Right hindlimb (tissue), 1 donor: ENCODE measurements at places on chromosomes 2 and 18.

- DNase-seq, result no peak
Measured at GRCh38 chr18:7754725-7755181, 187.6 kb downstream of the PTPRM start.

GRCh38 chr18:32040936-32041335, 22.3 kb downstream of the RNF125 start:
- no peak for DNase-seq

DNA sequence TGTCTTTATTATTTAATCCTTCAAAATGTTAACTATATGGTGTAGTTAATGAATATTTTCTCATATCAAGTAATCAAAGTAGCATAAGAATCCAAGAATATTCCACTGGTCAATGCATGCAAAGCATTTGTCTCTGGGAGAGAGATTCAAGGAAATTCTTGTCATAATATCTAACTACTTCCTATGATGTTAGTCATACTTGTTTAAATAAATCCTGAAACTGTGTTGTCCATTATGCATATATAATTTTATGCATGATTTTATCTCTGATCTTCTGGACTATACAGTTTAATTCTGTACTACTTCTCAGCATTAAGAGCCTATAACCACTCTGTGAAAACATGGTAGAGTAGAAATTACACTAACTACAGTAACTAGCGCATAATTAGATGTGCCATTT, 388.3 kb downstream of the NR4A2 start:
- DNase-seq, result no peak

DNA sequence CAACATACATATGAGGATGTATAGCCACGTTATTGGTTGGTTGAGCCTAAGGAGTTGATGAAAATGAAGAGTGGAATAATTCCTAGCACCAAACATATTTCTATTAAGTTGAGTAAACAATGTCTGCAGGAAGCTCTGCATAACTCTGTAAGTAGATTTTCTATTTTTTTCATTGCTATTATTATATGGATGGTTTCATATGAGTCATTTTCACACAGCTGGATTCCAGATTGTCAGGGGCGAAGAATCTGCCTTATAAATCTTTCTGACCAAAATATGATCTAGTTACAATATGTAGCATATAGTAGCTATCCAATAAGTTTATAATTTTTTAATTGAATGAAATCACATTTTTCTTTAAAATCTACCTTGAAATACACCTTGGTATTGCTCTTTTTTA, 468.0 kb upstream of the PKDCC start:
- DNase-seq, result no peak

GRCh38 chr2:69298862-69299261, 88.2 kb downstream of the GFPT1 start:
- DNase-seq, result peak; percentile 48

- no peak for DNase-seq
Measured at GRCh38 chr18:46069524-46069923, 2.5 kb downstream of the PSTPIP2 start.

- DNase-seq, result peak; percentile 27
Measured at GRCh38 chr2:172091000-172091641, 5.8 kb downstream of the DLX1 start.

DNA sequence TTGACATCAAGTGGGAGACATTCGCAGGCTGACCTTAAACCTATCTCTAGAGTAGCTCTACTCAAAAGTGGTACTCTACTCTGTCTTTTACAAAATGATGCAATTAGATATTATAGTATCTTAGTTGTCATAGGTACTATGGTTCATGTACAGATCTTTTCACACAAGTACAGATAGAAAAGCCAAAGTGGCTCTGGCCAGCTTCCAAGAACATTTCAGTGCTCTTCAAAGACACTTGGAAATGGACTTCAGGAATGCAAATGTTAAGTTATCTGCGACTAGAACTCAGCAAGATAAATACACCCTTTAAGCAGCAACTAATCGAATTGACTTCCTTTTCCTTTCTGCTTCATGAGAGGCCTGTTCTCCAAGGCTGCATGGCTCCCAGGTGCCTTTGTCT, 718.7 kb upstream of the FAM98A start:
- no peak for DNase-seq

- peak; percentile 67 for DNase-seq
Measured at GRCh38 chr2:69741229-69741574, 732 bp upstream of the ANXA4 start.

GRCh38 chr2:190792956-190793888, 87.4 kb upstream of the GLS start:
- no peak for DNase-seq

DNA sequence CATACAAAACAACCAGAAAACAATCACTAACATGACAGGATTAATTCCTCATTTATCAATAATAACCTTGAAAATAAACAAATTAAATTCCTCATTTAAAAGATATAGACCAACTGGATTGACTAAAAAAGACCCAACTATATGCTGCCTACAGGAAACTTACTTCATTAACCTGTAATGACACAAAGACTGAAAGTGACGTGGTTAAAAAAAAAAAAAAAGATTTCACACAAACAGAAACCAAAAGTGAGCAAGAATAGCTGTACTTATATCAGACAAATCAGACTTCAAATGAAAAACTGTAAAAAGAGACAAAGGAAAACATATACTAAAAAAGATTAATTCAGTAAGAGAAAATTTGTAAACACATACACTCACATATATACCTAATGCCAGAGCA, 201.2 kb downstream of the CCDC178 start:
- no peak for DNase-seq

DNA sequence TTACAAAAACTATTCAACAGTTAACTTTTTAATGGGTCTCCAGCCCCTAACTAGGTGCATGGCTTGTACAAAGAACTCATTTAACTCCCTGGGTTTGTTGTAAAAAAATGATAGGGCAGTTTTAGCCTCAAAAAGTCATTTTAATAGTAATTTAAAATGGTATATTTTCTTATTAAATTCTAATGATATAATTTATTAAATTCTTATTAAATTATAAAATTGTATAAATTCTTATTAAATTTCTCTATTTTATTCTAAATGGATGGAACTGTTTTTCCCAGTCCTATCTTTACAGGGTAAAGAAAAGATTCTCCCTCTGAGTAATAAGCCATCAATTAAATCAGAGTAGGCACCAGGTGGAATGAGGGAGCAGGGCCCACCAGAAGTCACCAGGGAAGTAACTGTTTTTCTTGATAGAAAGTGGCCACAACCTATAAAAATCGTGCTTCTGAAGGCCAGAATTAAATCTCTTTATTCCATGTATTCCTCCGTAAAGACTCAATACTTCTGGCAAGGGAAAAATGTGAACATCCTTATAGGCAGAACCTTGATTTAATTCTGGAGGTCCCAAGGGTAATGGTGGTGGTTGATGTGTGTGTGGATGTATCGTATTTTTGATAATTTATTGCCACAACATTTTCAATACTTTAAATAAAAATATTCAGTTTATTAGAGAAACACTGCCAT, 814 bp downstream of the FKBP7 start:
- no peak for DNase-seq

- DNase-seq, result no peak
Measured at GRCh38 chr18:55252901-55253300, 293.6 kb upstream of the CCDC68 start.

- peak; percentile 24 for DNase-seq
Measured at GRCh38 chr2:238163481-238164198, 4.9 kb downstream of the ERFE start.

- no peak for DNase-seq
Measured at GRCh38 chr2:64139956-64140355, 4.3 kb downstream of the PELI1 start.

DNA sequence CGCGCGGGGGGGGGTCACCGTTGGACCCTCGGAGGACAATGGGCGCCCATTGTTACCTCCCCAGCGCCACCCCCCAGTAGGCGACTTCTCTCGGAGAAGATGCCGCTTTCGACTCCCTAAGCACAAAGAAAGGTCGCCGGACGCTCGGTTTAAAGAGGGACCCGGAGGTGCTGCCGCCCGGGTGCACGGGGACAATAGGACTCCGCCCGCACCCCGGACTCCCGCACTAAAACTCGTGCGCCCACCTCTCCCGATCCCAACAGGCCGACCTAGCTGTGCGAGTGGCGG, 318 bp upstream of the CDC42EP3 start:
- DNase-seq, result no peak

GRCh38 chr2:238433941-238434845, 7.5 kb downstream of the ASB1 start:
- no peak for DNase-seq

DNA sequence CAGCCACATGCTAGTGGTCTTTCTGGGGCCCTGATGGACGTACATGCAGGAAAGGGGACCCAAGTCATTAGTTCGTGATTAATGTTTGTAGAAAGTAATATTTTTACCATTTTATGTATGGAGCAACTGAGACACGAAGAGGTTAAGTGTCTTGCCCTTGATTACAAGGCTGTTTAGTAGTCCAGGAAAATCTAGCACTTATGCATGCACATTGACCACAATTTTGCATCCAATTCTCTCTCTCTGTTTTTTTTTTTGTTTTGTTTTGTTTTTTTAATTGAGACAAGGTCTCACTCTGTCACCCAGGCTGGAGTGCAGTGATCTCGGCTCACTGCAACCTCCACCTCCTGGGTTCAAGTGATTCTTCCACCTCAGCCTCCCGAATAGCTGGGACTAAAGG, 8.3 kb upstream of the GATA6 start:
- DNase-seq, result no peak

- DNase-seq, result no peak
Measured at GRCh38 chr2:231526341-231527090, 3.7 kb downstream of the NMUR1 start.

GRCh38 chr2:55768991-55769390, 75.3 kb upstream of the PNPT1 start:
- no peak for DNase-seq

GRCh38 chr18:3391704-3392466, 58.1 kb upstream of the TGIF1 start:
- DNase-seq, result no peak

DNA sequence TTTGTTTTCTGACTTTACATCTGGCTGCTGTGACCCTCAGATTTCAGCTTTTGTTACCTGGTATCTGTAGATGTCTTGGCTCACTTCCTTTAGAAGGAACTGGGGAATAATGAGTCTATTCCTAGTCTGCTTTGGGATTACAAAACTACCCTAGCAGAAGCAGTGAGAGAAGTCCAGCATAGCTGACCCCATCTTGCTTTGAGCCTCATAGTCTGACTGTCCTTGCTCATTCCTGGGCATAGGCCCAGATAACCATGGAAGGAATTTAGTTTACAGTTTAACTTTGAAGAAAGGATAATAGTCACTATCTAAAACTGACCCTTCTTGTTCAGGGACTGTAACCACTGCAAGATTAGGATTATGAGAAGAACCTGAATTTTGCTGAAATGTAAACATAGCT, 163.0 kb upstream of the HNMT start:
- DNase-seq, result no peak

DNA sequence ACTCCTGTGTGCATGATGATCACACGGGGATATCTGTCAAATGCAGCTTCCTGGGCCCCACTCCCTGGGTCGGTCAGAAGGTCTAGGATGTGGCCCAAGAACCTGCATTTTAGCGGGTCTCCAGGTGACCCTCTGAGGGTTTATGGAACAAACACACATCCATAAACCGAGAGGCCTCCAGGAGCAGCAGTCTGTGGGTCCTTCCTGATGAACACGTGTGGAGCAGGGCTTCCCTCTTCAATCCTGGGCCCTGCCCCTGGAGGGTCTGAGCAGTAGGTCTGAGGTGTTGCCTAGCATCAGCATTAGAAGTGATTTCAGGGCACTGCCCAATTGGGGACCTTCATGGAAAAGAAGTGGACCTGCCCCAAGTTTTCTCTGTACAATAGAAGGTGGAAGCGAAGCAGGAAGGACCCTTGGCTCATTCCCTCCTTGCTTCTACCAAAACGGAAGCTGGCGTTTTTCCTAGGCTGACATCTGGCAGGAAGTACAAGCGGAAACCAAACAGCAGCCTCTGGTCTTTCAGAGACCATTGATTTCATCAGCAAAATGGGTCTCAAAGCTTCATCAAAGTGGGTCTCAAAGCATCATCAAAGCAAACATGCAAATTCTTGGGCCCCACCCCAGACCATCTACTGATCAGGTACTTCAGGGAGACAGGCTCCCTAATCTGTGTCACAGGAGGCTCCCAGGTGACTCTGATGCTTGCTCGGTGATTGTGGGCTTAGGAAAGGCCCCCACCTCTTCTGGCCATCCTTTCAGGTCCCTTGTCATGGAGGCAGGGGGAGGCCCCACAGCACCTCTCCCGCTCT, 30.7 kb downstream of the INO80C start:
- DNase-seq, result peak; percentile 58

GRCh38 chr2:154886316-154886715, 187.8 kb downstream of the KCNJ3 start:
- no peak for DNase-seq

DNA sequence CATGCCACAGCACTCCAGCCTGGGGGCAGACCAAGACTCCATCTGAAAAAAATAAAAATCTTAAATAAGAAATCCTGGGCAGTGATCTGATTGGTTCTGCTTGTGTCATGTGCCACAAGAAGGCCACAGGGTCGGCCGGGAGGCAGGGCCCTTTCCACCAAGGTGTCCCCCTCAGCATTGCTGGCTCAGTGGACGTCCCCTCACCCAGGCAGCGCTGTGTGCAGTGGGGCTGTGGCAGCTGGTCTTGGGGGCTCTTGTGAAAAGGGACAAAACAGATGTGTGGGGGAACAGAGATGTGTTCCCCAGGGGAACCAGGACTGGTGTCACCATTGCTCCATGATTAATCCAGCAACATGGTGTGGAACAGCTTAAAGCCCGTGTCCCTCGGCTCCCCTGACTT, 60.5 kb downstream of the HS6ST1 start:
- DNase-seq, result no peak

GRCh38 chr2:17101091-17101490, 417.1 kb downstream of the RAD51AP2 start:
- no peak for DNase-seq

DNA sequence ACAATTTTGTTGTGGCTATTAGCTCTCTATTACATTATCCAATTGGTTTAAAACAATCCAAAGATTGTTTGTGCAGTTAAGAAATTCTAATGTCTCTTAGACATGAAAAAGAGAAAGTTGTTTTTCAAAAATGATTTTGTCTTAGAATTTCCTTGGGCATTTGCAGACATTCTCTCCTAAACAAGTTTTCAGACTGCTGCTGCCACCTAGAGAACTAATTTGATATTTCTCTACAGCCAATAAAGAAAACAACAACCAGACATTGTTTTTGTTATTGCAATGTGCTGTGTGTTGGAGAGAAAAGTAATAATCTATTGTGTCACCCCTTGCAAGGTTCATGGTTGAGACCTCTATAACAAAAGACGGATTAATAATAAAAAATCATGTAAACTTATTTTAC, 119.0 kb upstream of the SYT4 start:
- no peak for DNase-seq

GRCh38 chr2:166613226-166613625, 119.2 kb upstream of the SCN7A start:
- DNase-seq, result no peak

DNA sequence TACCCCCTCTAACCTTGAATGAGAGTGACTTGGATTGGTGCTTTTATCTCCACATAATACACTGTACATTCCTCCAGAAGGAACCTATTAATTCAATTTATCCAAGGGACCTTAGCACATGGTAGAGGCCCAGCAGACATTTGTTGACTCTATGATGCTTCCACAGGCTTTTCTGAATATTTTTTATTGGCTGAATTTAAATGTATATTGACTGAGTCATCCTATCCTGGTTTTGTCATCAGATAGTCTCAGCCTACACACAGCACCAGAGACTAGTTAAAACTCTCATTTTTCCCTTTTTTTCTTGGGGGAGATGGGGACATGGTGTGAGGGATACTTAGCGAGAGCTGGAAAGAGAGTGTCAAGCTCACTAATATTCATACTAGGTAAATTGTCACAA, 101.6 kb downstream of the LRRC30 start:
- DNase-seq, result no peak

GRCh38 chr2:76639171-76639680, 883.0 kb downstream of the LRRTM4 start:
- no peak for DNase-seq
